M059J (cell line): ENCODE measurements at places on chromosomes 4 and X. TPM values are rescaled to one million over a fixed set of nuclear protein-coding genes. Genes with fewer than 3 reads are reported as not detected.
A peak's percentile ranks its signal among the peaks of the same experiment; 100 is the strongest.

- DNase-seq, result peak; percentile 58
Observed at GRCh38 chrX:154308108-154308946, 12.7 kb downstream of the TKTL1 start.

- DNase-seq, result no peak
Observed at GRCh38 chr4:97950836-97951235, 192.4 kb downstream of the STPG2 start.

DNA sequence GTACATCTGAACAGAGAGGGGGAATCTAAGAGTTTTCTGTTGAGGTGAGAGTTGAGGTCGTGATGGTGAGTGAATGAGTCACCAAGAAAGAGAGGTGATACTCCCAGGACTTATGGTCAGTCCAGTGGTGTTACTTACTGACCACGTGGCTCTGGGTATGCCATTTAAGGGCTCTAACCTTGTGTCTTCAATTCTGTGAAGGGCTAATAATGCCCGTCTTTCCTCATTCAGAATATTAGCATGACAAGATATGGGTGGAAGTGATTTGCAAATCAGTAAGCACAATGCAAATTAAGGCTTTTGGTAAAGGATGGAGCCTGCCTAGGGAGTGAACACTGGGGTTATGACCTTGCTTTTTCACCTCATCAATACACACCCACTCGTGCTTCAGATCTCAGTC is 75.2 kb downstream of the COQ2 start:
- no peak for DNase-seq

DNA sequence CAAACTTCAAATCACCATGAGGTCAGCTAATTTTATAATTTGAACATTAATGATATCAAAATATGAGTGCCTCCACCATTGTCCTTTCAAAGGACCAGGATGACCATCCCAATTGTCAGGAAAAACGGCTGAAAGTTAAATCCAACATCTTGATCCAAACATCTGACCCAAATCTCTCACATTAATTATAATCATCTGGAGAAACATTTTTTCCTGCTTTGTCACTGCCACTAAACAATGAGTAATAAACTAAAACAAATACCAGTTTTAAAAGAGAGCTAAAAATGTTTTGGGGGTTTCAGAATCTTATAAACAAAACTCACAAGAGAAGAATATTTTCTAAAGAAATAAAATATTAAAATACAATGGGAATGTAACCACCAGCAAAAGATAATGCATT is 45.7 kb upstream of the NDST4 start:
- DNase-seq, result peak; percentile 6

DNA sequence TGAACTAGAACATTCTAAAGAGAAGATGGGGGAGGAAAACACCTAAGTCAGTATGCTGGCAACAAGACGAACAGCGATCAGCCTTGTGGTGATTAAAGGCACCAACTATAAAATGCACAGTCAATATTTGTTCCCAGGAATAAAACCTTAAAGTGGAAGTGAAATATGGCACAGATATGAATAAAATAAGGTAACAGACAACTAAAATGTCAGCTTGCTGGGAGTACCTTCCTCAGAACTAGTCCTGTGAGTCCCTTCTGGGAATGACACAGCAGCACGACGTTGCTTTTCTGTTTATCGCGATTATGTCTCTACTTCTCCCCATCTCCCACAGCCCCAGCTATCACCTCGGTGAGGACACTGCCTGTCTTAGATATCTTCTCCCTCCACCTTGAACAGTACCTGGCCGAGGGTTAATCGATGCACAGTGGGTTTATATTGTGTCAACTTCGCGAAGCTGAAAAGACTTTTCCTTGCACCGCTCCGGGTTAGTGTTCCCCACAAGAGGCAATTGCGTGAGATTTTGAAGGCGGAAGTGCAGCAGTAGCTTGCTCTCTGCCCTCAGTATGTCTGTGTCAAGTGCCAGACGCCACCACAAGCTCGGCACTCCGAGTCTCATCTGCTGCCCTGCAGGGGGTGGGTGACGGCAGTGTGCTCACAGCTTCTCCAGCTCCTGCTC is 17.4 kb downstream of the MTNR1A start:
- DNase-seq, result no peak

The SULT1E1 gene
- total RNA-seq, result not detected in 2 replicates

The CFAP47 gene
- 0.05 TPM in 1 of 2 replicates, not detected in the other for total RNA-seq

The CSAG2 gene
- not detected in 2 replicates for total RNA-seq

The IBSP gene
- not detected in 2 replicates for total RNA-seq
